Stimulated activated CD8-positive, alpha-beta memory T cell treated with anti-CD3 and anti-CD28 coated beads, Interleukin-7, amount 100 ng/mL, for 4 hours (primary cell): ENCODE measurements at places on chromosomes 11 and 22.

DNA sequence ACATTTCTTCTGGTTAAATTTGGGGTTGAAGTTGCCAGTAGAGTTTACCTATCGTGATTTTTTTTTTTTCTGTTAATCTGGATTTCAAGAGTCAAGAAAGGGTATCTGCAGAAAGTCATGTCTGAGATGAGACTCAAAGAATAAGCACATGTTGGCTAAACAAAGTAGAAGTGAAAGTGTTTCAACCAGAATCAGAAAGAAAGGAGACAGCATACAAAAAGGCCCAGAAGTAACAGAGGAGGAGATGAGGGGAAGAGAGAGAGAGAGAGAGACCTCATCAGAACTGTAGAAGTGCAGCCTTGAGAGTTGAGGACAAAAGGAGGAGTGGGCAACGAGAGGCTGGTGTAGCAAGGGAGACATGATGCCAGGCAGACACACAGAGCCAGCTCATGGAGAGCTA, 54.9 kb downstream of the SVIP start:
- no peak for DNase-seq

DNA sequence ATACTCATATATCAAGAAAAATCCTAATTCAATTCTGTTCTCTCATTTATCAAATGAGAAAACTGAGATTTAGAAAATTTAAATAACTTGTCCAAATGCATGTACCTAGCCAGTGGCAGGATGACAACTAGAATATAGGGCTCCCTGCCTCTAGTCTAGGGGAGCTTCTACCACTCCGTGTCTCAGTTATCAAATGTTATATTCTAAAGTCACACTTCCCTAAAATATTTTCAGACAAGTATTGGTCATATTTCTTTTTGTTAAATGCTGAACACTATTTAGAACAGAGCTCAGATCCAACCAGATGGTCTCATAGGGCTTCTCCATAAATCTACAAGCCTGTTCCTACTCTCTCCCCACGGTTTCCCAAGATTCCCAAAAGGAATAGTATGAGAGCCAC, 26.3 kb downstream of the KCNJ1 start:
- no peak for DNase-seq

GRCh38 chr11:531919-532526, 3.4 kb downstream of the HRAS start:
- DNase-seq, result no peak

DNA sequence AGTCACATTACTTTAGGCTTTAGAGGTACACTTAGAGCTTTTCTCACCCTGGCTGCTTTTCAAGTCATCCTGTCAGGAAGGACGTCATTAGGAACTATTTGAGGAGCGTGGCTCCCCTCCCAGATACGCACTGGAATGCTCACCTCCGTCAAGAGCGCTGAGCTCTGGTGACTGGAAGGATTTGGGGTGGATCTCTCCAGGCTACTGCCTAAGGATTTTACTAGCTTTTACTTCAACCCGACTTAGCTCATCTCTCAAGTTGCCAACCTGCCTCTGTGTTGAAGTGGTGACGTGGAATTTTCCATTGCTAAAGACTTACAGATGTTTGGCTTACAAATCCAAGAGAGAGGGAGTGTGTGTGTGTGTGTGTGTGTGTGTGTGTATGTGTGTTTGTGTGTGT, 355.3 kb upstream of the CCDC90B start:
- no peak for DNase-seq

DNA sequence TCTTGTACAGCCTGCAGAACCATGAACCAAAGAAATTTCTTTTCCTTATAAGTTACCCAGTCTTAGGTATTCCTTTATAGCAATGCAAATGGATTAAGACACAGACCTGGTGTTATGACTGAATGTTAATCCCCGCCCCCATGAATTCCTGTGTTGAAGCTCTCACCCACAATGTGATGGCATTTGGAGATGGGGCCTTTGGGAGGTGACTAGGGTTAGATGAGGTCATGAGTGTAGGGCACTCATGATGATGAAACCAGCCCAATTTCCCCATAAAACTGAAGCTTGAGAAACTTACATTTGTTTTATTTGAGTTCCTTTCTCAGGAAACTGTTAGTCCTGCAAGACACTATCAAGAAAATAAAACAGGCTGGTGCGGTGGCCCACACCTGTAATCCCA, 115.8 kb upstream of the THY1 start:
- DNase-seq, result no peak

DNA sequence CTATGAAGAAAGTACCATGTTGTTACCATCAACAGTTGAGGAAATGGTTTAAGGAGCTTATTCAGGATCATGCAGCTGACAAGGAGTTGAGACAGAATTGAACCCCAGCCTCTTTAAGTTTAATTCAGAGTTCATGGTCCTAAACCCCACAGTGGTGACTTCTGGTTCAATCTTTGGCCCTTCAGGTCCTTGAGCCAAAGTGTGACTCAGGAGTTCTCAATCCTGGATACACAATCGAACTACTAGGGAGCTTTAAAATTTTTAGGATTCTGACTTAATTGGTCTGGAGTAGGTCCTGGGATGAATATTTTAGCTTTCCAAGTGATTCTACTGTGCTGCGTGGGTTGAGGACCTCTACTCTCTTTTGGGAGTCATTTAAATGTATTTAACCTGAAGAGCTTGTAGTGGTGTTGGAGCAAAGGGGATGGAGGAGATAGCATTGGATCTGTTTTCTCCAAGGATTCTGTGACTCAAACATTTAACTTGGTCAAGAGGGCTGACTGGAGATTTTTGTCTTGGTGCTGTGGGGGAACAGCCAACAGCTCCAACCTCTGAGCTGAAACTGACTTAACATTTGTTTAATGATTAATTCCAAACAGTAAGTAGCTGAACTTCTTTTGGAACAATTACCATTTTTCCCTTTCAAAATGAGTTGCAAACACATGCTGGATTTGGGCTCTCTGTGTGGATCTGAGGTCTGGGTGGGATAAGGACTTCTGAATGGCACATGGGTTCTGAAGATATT, 80.1 kb downstream of the INSC start:
- no peak for DNase-seq

GRCh38 chr11:78973876-78974275, 399.2 kb upstream of the NARS2 start:
- no peak for DNase-seq

DNA sequence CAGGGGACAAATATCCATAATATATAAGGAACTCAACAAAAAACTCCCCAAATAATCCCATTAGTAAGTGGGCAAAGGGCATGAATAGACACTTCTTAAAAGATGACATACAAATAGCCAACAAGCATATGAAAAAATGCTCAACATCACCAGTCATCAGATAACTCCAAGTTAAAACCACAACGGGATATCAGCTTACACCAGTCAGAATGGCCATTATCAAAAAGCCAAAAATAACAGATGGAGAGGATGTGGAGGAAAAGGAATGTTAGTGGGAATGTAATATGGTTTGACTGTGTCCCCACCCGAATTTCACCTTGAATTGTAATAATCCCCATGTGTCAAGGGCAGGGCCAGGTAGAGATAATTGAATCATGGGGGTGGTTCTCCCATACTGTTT, 350.1 kb downstream of the GUCY1A2 start:
- no peak for DNase-seq

DNA sequence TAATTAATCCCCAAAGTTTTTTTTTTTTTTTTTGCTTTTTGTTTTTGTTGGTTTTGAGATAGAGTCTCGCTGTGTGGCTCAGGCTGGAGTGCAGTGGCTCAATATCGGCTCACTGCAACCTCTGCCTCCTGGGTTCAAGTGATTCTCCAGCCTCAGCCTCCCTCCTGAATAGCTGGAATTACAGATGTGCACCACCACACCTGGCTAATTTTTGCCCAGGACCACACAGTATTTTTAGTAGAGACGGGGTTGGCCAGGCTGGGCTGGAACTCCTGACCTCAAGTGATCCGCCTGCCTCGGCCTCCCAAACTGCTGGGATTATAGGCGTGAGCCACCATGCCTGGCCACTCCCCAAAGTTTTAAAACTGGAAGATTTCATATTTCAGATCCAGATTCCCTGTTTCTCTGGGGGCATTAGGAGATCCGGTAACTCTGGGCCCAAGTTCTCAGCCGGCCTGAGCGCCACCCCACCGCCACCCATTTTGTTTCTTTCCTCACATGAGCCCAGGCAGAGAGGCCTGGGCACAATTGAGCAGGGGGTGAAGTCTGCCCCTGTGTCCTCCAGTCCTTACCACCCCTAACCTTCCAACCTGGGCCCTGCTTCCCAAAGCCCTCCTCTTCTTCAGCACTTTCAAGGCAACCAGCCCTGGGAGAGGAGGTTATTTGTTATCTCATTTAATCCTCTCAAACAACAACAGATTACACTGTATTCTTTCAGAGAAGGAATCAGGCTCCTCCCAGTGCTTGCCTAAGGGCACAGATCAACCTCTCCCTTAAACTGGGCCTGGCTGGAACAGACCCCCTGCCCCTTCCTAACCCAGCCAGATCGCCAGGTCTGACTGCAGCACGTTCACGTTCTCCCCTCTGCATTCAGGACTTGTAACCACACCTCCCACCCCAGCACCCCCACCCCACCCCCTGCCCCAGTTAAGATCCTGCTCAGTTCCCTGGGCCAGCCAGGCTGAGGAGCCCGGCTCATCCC, 1.9 kb upstream of the CSNK1E start:
- DNase-seq, result no peak

DNA sequence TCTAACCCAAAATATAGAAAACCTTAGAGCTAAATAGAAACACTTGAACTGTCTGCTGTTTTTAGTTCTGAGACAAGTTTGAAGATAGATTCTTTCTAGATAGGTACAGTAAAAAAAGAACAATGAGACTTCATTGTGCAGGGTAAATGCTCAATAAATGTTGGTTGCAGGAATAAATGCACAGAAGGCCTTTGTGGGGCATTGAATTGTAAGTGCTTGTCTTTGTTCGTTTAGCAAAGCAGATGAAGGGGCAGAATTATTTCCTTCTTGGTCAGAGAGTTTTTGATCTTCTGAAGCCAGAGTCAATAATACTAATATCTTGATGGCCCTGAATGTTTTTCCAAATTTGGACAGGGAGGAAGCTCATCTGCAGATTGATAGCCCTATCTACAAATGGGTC, 340.4 kb downstream of the OPCML start:
- no peak for DNase-seq

DNA sequence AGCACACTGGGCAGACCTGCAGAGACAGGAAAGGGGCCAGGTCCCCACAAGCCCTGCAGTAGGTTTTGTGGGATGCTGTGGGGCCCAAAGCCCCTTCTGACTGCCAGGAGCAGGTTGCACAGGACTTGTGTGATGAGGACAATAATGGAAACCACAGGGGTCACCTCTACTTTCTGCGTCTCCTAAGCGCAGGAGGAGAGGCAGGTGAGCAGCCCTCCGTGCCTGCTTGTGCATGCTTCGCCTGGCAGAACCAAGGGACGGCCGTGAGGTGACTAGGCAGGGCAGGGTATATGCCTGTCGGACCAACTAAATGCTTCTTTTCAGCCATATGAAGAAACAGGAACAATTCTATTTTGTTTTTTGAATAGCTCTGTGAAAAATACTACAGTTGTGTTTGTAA, 77.9 kb upstream of the PITPNB start:
- DNase-seq, result no peak

DNA sequence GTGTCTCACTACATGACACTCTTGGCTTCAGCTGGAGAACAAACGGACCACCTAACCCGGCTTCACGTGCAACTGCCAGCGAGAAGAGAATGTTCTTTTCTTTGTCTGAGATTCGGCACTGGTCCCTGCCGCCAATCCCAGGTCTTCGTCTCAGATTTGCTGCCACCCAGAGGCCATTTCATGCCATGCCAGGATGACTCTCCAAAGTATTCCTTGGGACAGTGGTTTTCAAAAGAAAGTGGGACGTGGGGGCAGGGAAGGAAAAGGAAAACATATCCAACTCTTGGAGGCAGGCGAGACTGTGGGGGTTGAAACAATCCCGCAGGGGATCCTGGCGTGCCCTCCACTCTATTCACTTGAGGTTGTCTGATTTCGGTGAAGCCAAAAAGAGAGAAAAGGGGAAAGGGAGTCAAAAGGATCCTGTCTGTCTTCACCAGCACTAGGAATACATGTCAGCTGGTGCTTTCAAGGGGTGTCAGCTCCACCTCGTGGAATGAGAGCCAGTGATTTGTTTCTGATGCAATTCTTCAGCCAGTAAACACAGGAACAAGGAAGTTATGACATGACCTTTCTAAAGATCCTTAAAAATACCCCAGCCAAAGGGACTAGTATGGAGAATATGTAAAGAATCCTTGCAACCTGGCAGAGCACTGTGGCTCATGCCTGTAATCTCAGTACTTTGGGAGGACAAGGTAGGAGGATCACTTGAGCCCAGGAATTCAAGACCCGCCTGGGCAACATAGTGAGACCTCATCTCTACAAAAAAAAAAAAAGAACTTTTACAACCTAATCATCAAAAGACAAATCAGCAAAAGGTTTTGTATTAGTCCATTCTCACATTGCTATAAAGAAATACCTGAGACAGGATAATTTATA, 41.0 kb upstream of the APLNR start:
- DNase-seq, result no peak

DNA sequence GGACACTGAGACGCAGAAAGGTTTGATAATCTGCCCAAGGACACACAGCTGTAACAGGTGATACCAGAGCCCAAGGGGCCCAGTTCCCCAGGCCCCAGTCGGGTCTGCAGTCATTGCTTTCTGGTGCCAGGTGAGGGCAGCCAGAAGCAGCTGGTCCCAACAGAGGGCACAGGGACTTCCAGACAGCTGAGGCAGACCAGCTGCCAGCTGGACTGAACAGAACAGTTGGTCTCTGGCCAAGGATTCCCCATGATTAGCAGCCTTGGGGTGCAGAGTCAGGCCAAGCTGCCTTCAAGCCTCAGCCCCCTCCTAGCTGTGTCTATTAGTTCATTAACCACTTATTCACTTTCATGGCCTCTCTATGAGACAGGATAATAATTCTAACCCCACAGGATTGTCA, 105.6 kb downstream of the RRAS2 start:
- no peak for DNase-seq

- DNase-seq, result no peak
These were observed 50.3 kb upstream of the LINC01488 start for GRCh38 chr11:69431136-69431535.

- no peak for DNase-seq
These were observed 93.2 kb downstream of the GGTLC2 start for GRCh38 chr22:22737590-22737989.

GRCh38 chr11:122339436-122340060, 223.5 kb upstream of the BLID start:
- no peak for DNase-seq

GRCh38 chr11:62931499-62932278, 10.5 kb upstream of the CHRM1 start:
- DNase-seq, result no peak
